ENCODE measurements at places on chromosomes 2 and 18.

DNA sequence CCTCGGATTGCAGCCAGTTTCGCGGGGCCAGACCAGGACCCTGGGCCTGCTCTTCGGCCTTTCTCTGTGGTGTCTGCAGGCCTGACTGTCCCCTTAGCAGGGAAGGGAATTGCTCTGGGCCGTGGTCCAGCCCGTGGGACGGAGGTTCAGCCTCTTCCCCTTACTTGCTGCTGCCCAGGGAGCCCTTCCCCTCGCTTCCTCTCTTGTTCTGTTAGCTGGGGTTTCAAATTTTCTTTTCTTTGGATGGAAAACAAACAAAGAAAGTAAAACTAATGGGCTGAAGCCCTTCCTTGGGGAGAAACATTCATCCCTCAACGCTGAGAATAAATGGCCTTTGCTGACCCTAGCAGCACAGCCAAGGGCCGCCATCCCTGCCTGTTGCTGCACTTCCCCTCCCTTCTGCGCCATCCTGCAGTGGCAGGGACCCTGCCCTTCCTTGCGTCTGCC lies 52.4 kb downstream of the ASAP2 start:
- no peak for DNase-seq

GRCh38 chr2:26976237-26976636 lies 5.8 kb downstream of the MAPRE3 start:
- no peak for DNase-seq

DNA sequence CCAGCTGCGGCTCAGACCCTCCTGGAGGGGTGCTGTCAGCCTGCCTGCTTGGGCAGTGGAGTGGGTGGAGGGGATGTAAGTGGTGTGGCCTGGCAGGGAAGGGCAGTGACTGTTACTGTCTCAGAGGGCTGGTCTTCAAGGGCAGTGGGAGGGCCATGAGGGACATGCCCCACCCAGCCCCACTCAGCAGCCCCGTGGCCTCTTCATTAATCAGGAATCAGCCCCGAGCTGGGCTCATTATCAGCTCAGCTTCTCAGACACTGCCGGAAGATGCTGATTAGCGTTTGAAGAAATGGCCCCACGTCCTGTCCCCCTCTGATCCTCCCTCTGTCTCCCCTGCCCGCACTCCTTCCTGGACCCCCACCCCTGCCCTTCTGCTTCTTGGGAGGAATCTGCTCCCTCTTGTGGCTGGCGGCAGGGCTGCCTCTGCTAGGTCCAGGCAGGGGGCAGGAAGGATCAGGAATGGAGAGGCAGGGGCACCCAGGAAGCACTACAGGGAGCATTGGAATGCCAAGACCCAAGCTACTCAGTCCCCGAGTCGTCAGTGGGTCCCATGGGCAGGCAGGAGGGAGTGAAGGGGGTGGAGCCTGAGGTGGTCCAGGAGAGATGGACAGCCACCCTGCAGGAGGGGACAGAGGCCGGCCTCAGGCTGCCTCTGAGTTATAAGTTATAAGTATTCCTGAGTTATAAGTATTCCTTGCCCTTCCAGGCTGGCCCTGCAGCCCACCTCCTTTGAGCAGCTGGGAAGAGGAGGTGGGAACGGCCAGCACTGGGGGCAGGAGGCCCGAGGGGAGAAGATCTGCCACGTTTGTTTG lies 7.0 kb downstream of the ASIC4 start:
- DNase-seq = no peak

DNA sequence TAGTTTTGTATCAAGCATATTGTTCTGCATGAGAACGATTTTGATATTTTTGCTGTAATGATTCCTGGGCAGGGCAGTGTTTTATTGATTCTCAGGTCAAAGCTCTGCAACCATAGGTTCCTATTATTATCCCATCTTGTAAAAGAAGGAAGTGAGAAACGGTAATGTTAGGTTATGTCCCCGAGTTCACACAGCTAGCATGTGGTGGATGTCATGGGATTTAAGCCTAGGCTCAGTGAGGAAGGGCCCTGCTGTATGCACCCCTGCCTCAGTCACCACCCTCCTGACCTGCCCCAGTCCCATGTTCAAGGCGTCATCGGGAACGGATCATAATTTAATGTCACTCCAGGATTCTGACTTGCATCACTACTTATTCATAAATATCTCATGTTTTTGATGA lies 10.7 kb downstream of the ACP1 start:
- DNase-seq = no peak

DNA sequence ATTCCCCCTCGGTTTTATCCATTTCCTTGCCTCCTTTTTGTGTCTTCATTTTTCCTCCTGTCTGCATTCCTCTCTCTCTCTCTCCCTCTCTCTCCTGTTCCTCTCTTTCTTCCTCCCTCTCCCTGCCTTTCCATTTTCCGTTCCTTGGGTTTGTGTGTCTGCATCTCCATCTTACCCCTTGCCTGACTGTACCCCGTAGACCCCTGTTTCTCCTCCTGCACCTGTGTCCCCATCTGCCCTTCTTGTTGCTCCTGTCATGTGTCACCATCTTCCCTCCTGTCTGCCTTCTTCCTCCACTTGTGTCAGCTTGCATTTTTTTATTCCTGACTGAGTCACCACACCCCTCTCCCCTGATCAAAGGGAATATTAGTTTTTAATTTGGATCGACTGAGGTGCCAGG lies 1.8 kb downstream of the CDK5R2 start:
- no peak for DNase-seq

DNA sequence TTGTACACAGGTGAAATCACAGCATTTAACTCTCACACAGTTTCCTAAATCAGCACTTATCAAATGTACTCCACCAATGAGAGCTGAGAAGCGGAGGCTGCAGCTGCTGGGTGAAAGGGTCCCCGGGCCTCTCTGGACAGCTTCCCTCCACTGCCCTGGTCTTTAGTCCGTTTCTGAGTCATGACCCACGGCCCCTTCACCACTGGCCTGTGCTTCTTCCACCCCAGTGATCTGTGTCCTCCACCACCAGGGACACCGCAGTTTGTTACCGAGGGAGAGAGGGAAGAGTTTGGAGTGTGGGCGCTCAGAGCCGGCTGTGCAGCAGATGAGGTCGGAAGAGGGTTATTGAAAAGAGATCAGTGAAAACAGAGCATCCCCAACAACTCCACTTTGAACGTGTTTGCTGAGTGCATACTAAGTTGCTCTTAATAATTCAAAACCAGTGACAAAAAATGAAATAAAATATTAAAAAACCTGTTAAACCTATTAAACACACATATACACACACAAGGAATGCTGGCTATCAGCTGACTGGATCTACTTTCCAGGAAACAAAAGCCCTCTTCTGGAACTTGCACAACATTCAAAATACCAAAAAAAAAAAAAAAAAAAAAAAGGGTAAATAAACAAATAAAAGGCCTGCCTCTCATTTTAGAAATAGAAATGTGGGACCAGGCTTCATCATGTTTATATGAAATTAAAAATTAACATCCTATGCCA lies 54.1 kb downstream of the PXDN start:
- DNase-seq = no peak

GRCh38 chr18:44885507-44885906 lies 204.8 kb downstream of the SETBP1 start:
- no peak for DNase-seq

- no peak for DNase-seq
Observed at GRCh38 chr2:28394331-28394877, 1.7 kb downstream of the FOSL2 start.
